Stimulated activated CD4-positive, alpha-beta T cell treated with anti-CD3 and anti-CD28 coated beads, TNF-alpha, amount 100 ng/mL, for 1 hour (primary cell): ENCODE measurements at places on chromosomes 2 and 18.

GRCh38 chr2:215839309-215839708 is 174.0 kb downstream of the MREG start:
- DNase-seq: no peak

- no peak for DNase-seq
These were observed 3.5 kb downstream of the CYP27C1 start for GRCh38 chr2:127216593-127216992.

DNA sequence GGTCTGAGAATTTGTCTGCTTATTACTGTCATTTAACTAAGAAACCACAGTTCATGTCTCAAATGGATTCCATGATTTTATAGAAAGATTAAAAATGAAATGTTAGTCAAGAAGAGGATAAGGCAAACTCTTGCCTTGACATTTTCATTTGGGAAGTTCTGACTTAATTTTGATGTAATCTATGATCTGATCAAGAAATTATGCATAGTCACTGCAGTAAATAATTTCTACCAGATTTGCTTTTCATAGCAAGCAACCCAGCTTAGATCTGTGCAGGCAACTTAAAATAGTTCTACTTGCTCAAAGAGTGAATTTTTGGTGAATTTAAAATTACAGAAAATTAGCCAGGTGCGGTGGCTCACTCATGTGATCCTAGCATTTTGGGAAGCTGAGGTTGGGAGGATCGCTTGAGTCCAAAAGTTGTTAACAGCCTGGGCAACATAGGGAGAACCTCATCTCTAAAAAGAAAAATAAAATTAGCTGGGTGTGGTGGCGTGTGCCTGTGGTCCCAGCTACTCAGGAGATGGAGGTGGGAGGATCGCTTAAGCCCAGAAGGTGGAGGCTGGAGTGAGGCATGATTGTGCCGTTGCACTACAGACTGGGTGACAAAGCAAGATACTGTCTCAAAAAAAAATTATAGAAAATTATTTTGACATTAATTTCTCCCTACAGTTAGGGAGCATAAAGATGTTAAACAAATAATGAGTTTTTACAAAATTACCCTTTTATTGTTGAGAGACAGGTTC is 158.7 kb upstream of the MYO3B start:
- DNase-seq: no peak

DNA sequence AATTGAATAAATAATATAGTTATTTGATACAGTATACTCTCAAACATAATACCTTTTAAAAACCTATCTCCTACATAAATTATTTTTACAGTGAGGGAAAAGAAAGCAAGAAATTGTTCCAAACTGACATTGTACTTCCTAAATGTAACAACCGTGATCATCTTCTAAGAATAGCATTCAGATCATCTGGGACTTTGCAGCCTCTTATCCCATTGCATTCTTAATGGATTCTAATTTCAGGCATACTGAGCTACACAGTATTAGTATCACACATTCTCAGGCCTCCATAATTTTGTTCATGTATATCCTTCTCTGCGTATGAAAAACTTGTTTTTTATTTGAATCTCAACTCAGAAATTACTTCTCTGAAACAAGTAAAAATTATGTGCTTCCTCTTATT is 1134.7 kb upstream of the CDH2 start:
- DNase-seq: no peak

DNA sequence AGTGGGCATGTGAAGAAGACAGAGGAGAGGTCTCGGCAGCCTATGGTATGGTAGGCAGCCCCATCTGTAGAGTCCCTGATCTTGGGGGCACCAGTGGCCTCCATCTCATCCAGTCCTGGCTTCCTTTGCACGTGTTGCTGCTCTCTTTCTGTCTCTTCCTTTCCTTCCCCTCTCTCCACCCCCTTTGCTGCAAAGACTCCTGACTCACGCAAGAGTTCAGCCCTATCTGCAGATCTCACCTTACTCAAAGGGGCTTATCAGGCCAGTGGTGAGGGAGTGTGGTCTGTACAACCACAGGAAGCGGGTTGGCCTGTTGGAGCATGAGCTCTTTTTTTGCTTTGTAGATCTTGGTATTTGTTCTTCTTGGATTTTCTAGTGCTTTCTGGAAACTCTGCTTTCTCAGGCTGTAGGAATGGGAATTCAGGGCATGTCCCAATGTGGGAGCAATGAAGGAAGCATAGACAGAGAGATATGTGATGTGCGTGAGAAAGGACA is 14.6 kb upstream of the NT5DC4 start:
- DNase-seq: no peak

DNA sequence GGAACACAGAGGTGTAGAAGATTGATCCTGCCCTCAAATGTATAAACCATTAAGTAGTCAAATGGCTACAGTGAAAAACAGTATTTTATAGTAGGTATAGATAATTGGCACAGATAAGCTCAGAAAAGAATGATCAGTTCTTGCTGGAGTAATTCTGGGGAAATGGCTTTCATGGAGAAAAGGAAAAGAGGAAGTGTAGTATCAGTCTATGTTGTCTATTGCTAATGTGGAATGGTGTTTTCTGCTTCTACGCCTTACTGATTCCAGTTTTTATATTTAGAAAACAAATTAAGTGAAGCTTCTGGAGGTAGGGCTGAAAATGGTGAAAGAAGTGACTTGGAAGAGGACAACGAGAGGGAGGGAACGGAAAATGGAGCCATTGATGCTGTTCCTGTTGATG is 22.2 kb downstream of the ZC3H15 start:
- no peak for DNase-seq

GRCh38 chr2:112658301-112658700 is 12.6 kb downstream of the SLC20A1 start:
- no peak for DNase-seq

DNA sequence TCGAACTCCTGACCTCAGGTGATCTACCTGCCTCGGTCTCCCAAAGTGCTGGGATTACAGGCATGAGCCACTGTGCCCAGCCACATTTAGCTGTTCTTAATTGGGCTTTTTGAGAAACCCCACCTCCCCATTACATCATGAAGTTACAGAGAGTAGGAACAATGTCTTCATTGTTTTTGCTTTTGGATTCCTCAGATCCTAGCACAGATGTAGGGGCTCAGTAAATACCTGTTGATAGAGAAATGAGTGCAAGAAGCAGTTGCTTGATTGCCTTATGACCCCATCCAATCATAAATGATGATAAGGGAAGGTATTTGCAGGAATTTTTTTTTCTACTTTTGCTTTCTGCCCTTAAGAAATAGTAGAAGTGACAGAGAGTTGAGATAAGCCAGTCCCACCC is 25.4 kb downstream of the GREB1L start:
- DNase-seq: no peak

DNA sequence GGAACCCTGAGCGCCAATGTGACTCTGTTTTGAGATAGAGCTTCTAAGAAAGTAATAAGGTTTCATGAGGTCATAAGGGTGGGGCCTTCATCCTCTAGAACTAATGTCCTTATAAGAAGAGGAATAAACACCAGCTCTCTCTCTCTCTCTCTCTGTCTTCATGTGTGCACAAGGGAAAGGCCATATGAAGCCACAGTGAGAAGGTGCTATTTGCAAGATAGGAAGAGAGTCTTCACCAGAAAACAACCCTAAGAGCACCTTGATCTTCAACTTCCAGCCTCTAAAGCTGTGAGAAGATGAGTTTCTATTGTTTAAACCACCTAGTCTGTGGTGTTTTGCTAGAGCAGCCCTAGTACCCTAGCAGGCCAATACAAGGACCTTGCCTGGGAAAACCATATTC is 55.8 kb downstream of the DOCK10 start:
- no peak for DNase-seq

DNA sequence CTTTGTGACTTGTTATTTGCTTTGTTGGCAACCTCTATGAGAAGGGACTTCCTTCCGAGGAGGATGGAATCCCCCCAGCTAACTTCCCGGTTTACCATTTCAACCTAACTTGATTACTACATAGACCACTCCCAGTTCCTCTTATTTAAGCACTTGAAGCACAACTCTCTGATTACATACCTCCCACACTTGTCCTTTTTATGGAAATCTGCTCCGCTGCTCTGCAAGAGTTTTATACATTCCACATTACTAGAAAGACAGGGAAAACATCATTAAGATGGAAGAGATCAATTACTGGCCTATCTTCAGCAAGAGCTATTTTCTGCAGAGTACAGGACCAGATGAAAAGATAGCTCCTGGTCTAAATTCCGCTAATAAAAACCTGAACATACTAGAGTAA is 160.0 kb upstream of the PGAP1 start:
- DNase-seq: no peak

- DNase-seq: no peak
These were observed 18.8 kb downstream of the COX7A2L start for GRCh38 chr2:42342061-42342794.

DNA sequence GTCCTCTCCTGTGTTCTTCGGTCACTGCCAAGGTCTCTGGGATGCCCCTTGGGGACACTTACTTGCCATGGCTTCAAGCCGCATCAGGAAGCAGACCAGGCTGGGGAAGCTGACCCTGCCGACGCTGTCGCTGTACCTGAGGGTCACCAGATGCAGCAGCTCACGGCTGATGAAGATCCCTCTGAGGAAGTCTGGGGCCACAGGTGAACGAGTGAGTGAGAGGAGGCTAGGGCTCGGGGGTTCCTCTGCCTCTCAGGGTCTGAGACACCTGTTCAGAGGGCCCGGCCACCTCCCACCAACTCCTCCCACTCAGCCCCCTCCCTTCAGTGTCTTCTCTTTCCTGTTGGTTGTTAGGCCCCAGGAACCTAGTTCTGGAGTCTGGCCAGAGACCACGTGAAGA is 74.9 kb downstream of the CAPN13 start:
- no peak for DNase-seq

GRCh38 chr18:43869451-43870008 is 592.2 kb upstream of the SYT4 start:
- no peak for DNase-seq

- DNase-seq: no peak
These were observed 5.7 kb upstream of the SPATS2L start for GRCh38 chr2:200300638-200301314.

DNA sequence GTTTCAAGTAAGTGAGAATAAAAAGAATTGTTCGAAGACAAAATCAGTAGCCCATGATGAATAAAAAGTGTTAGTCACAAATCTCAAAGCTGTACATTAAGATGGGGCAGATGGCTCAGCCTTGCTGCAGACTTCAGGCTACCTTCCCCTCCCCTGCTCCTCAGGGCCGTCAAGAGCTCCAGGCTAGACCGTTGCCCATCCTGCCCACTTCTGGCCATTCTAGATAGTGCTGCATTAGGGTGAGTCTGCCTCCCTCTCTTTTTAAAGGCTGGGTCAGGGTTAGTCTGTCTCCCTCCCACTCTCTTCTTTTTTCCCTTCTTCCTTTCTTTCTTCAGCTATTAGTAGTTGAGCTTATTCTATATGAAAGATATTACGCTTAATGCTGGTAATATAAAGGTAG is 86.0 kb downstream of the MAPRE2 start:
- no peak for DNase-seq

DNA sequence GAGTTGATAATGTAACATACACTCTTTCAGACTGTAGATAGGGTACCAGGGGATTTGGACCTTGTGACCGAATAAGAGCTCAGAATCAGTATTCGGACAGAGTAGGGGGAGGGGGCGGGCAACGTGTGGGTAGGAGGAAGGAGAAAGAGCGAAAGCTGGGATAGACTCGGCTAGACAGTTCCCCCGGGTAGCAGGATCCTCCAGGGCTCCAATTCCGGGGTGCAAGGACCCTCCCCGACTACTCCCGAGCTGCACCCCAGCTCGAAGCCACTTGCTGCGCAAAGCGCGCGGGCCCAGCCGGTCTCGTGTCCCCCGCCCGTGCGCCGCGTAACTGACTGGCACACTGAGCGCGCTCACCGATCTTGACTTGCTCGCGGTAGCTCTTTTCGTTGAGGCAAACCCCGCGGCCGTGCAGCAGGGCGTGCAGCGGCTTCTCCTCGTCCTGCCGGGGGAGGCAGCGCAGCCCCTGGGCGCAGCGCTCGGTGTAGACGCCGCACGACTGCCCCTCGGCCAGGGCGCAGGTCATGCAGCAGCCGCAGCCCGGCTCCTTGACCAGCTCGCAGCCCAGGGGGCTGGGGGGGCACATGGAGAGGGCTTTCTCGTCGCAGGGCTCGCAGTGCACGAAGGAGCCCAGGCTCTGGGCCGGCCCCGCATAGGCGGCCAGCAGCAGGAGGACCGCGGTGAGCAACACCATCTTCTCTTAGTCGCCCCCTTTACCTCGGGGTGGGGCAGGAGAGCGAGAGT is 1.1 kb downstream of the IGFBP5 start:
- DNase-seq: no peak

- no peak for DNase-seq
These were observed 158.2 kb downstream of the NEB start for GRCh38 chr2:151576080-151576479.

GRCh38 chr2:208042041-208042440 is 16.7 kb upstream of the PLEKHM3 start:
- DNase-seq: no peak

GRCh38 chr2:190862571-190862991 is 18.0 kb upstream of the GLS start:
- DNase-seq: no peak

DNA sequence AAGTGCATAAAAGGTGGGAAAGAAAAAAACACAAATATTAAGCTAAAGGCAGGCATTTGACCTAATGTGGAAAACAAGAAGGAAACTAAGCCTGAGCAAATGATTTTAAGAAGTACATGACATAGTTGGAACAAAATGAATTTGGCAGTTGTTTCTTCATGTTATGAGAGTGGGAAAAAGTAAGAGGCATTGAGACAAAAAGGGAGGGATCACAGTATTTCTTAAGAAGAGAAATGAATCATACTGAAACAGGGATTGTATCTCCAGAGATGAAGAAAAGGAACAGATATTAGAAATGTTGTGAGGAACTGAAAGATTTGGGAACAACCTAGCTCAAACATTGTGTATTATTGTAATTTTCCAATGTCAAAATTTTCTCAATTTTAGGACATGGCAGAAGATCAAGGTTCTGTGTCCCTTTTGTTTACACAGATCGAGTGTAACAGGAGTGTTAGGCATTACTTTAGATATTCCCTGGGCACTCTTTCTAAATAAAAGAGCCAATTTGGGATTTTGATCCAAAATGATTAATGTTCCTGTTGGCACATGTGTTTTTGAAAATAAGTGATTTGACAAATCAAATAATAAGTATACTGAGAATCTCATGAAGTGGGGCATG is 98.6 kb downstream of the CALCRL start:
- DNase-seq: no peak

- DNase-seq: no peak
These were observed 30.1 kb downstream of the CYP1B1 start for GRCh38 chr2:38045811-38046210.

DNA sequence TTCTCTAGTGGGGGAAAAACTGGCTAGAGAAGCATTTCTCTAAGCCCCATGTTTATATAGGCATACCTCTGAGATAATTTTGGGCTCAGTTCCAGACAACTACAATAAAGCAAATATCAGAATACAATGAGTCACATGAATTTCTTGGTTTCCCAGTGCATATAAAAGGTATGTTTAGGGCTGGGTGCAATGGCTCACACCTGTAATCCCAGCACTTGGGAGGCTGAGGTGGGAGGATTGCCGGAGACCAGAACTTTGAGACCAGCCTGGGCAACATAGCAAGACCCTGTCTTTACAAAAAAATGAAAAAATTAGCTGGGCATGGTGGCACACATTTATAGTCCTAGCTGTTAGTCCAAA is 22.2 kb downstream of the TSN start:
- DNase-seq: no peak
